ENCODE measurements at places on chromosomes 12 and 14.

DNA sequence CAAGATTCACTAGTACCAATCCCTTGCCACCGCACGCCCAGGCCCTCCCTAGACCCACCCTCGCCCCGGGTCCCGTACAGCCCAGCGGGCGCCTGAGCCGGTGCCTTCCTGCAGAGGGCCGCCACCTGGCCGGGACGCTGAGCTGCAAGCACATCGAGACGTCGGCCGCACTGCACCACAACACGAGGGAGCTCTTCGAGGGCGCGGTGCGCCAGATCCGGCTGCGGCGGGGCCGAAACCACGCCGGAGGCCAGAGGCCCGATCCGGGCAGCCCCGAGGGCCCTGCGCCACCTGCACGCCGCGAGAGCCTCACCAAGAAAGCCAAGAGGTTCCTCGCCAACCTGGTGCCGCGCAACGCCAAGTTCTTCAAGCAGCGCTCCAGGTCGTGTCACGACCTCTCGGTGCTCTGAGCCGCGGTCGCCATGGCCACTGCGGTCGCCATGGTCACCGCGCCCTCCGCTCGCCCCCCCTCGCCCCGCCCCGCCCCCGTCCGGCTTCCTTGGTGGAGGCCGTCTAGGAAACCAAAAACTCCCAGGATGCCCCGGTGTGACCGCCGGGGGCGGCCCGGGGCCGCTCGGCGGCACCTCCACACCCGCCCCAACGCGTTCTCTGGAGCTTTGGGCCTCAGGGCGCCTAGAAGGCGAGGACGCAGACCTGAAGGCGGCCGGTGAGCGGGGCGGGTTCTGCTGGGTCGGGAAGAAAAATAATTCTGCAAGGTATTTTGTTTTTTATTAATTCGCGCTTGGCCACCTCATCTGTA, 3.7 kb downstream of the REM2 start:
- peak; percentile 87 for DNase-seq

- no peak for DNase-seq
Observed at GRCh38 chr12:79973801-79974200, 38.9 kb upstream of the PPP1R12A start.

- DNase-seq = no peak
Observed at GRCh38 chr12:89064151-89064550, 288.1 kb downstream of the DUSP6 start.

GRCh38 chr12:47035484-47035883, 43.9 kb upstream of the PCED1B start:
- DNase-seq = no peak

- DNase-seq = no peak
Observed at GRCh38 chr12:51334764-51335163, 10.8 kb upstream of the BIN2 start.

DNA sequence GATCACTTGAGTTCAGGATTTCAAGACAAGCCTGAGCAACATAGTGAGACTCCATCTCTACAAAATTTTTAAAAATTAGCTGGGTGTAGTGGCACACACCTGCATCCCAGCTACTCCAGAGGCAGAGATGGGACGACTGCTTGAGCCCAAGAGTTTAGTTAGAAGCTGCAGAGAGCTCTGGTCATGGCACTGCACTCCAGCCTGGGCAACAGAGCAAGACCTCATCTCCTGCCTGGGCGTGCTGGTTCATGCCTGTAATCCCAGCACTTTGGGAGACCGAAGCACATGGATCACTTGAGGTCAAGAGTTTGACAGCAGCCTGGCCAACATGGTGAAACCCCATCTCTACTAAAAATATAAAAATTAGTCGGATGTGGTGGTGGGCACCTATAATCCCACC, 20.2 kb downstream of the CLIP1 start:
- no peak for DNase-seq

GRCh38 chr12:45246236-45246635, 30.3 kb downstream of the ANO6 start:
- no peak for DNase-seq

- no peak for DNase-seq
Observed at GRCh38 chr12:75623631-75624154, 112.3 kb upstream of the KRR1 start.

- no peak for DNase-seq
Observed at GRCh38 chr12:77850698-77851097, 20.0 kb downstream of the NAV3 start.

GRCh38 chr12:12976366-12976765, 23.7 kb downstream of the HEBP1 start:
- no peak for DNase-seq

GRCh38 chr14:90979515-90979914, 80.9 kb downstream of the RPS6KA5 start:
- DNase-seq = no peak

DNA sequence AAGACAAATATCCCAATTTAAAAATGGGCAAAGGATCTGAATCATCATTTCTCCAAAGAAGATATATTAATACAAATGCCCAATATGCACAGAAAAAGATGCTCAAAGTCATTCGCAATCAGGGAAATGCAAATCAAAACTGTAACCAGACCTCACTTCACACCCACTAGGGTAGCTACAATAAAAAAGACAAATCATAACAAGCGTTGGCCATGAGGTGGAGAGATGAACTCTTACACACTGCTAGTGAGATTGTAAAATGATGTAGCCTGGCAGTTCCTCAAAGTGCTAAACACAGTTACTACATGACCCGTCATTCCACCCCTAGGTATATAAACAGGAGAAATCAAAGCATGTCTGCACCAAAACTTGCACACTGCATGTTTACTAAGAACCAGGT, 30.4 kb downstream of the CDC42BPB start:
- DNase-seq = no peak

DNA sequence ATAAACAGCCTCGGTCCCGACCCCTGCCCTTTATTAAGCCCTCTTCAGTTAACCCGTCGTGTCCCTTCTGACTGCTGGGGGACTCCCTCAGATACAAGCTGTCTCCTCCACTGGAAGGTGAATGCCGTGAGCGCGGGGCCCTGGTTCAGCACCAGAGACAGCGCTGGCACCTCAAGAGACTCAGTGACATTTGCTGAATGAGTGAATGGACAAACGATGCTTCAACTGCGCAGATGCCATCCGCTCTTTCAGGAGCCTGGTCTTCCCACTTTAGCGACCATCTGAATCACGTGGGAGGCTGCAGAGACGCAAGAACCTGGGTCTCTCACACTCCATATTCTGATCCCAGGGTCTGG, 92.6 kb upstream of the SFSWAP start:
- no peak for DNase-seq

DNA sequence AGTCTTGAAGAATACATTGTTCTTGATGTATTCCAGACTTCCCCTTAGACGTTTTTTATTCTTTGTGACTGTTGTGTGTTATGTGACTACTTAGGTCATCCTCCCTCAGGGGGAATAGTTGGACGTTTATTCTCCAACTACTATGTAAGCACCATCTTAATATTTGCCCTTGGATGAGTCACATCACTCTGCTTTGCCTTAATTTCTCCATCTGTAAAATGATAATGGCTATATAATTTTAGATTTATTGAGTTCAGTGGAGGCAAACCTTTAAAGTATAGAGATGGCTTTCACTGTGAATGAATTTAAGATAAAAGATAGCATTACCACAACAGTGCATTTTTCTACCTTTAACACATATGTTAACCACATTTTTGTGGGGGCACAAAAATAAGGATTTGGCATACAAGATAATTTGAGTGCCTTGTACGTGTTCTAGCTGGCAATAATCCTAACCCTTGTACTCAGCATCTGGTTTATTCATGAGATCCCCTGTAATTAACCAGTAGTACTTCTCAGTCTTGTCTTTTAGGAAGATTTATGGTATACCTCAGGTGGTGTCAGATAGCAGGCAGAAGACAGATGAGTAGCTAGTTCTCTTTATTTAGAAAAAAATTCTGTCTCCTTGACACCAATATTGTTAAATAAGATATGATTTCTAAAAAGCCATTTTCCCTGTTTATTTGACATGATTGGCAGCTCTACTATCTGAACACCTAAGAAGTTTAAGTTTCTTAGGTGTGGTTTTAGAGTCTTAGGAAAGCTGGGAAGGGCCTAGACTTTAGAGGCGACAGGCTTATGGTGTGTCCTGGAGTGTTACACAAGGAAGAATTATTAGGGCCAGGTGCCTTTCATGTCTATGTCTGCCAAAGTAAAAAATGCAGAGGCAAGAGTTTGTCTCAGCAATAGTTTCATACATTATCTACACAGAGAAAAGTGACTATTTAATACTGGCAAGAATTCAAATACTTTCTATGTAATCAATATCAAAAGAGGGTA, 152.3 kb downstream of the RAD51B start:
- DNase-seq = no peak

DNA sequence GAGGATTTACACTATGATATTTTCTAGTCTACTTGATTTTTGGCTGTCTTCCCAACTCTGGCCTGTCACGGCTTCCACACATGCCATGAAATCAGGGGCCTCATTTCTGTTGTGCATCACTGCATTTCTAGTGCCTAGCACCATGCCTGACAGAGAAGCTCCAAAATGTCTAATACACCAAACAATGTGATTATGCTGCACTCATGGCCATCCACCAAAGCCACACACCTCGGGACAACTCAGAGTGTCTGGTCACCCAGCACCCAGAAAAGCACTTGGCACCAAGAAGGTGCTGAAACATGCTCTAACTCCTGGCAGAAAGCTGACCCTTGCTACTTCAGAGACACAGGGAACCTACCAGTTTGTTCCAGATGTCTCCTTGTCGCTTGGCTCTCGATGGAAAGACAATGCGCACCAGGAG, 11.3 kb downstream of the GCN1 start:
- no peak for DNase-seq

DNA sequence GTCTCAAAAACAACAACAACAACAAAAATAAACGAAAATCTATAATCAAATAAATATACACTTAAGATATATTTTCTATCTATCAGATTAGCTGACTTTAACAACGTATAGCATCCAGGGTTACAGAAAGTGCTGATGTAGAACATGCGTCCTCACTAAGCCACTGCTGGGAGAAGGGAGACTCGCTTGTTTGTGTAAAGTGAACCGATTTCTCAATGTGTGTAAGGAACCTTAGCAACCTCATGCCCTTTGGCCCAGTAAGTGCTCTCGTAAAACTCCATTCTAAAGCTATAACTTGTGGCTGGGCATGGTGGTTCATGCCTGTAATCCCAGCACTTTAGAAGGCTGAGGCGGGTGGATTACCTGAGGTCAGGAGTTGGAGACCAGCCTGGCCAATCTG, 23.8 kb downstream of the NFKBIA start:
- no peak for DNase-seq

DNA sequence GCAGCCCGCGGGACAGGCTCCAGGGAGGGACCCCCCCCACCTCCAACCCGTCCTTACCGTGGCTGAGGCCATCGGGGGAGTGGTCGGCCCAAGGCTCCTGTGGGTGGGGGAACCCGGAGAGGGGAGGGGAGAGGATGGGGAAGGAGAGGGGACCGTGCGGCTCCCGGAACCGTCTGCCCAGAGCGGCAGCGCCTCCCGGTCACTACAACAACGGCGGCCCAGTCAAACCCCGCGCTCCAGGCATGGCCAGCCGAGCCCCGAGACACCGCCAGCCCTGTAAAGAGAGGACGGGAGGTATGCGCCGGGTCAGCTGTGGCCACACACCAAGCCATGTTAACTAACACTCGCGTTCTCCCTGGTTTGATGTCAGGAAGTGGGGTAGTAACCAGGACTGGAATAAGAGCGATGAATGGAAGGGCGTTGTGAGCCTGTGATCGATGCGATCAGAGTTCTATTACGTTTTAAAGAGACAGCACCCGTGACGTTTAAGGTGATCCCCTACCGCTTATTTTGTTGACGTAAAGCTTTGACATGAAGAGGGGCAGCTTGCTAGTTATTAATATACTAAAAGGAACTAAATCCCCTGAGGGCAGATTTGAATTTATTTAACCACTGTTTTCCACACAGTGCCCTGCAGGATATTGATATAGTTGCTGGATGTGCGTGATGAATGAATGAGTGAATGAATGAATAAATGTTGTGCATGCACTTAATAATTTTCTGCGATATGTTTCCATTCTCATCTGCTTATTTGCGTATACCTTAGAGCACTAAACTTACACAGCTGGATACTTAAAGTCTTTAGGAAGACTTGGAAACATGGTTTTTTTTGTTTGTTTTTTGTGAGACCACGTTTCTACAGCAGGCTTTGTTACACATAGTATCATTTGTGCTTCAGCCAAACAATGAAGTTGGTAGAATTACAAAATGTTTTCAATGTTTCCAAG, at the start of gene POC1B:
Gene POC1B, minus strand, starts transcription at position 224 of the 947 bp plus-strand sequence. Its CDS starts 152 bp downstream, at position 72.
- peak; percentile 76 for DNase-seq

GRCh38 chr14:89254166-89254909, 162.7 kb downstream of the FOXN3 start:
- DNase-seq = no peak

DNA sequence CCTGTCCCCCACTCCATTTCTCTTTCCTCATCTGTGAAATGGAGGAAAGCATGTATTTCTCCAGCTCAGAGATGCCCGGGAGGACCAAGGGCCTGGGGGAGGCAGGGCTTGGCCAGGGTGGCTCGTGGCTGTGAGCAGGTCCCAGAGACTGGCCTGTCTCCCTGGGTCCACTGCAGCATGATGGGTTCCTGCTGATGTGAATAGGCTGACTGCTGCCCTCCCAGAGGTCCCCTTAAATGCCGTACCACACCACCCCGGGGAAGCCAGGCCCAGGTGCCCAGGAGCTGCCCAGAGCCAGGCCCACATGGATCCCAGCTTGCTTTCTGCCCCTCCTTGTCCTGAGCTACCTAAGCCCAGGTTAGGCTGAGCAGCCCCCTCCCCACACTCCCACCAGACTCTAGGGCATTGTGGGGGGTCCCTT, 158.2 kb upstream of the C14orf180 start:
- no peak for DNase-seq

DNA sequence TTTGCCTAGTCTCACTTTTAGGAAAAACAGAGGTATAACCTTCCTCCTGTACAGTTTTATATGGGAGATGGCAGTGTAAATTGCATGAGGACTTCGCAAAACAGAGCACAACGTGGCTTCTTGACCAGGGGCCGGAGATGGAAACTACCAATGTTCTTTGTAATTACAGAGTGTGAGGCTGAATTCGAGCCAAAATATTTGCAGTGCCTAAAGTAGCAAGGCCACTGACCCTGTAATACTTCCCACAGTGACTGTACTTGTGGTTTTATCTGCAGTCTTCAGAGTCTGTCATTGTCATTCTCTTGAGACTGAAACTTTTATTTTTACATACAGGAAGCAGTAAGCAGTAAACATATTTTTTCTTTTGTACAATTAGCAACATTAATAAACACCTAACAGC, 98.9 kb downstream of the RERG start:
- DNase-seq = no peak

GRCh38 chr12:49953151-49953550, 2.6 kb downstream of the AQP2 start:
- no peak for DNase-seq

DNA sequence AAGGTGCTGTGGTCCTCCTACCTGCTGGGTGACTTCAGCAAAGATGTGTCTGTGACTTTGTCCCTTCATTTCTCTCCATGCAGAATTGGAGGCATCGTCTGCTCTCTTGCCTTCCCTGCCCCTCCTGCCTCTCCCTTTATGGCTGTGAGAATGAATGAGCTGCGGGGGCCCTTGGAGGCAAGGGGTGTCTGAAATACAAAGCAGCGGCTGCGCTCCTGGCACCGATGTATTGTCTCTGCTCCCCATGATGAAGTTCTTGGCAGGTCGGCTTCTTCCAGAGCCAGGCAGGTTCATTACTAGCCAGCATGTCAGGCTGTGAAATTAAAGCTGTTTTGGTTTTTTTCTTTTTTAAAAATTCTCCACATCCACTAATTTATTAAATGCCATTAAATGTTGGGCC, 194.5 kb downstream of the TSPAN9 start:
- DNase-seq = no peak
